ENCODE measurements at places on chromosomes 3 and 15.

DNA sequence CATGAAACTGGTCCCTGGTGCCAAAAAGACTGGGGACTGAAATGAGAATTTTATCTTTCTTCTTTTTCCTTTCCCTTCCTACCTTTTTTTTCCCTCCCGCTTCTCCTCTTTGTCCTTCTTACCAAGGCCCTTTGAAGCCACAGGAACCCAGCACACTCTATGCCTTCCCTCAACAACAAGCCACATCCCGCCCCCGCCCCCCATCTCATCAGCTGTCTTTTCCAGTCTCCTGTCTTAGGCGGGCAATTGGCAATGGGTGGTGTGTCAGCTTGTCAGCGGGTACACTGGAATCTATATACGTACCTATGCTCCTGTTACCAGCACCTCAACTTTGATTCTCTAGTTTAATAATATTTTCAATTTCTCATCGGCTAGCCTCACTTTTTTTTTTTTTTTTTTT lies 56.3 kb upstream of the CHD2 start:
- no peak for DNase-seq

- DNase-seq, result no peak
These were observed 56.3 kb downstream of the TJP1 start for GRCh38 chr15:29765898-29766527.

GRCh38 chr3:107367353-107367752 lies 9.9 kb upstream of the CCDC54 start:
- DNase-seq, result no peak

DNA sequence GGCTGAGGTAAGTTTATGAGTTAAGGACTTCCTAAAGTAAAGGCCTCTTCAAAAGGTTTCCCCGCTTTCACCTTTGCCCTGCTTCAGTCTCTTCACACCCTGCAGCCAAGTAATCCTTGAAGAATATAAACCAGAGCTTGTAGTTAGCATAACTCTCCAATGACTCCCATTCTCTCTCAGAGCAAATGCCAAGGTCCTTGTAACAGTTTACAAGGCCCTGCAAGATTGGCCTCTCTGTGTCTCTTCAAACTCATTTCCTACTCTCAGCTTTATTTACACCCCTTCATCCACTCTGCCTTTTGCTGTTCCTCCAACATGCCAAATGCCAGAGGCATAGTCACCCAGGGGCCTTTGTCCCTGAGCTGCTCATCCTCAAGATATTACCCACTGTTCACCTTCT lies 60.5 kb upstream of the MME start:
- DNase-seq, result no peak

DNA sequence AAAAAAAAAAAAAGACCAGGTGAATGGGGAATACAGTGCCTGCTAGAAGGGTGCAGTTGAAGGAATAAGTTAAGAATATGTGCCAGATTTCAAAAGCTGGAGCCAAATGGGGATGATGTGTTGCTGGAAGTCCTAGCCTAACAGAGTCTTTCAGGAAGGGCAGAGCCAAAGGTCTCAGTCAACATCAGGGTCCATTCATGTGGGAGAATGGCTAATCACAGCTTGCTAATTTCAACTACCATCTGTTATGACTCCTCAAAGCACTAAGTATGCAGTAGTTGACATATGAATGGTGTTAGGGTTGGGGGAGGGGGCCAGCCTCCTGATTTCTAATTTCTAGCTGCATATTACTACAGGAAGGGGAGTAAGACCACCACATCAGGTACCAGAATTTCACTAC lies 4.4 kb downstream of the ZBTB38 start:
- DNase-seq, result no peak

GRCh38 chr3:152254041-152254440 lies 14.7 kb upstream of the MBNL1 start:
- no peak for DNase-seq

DNA sequence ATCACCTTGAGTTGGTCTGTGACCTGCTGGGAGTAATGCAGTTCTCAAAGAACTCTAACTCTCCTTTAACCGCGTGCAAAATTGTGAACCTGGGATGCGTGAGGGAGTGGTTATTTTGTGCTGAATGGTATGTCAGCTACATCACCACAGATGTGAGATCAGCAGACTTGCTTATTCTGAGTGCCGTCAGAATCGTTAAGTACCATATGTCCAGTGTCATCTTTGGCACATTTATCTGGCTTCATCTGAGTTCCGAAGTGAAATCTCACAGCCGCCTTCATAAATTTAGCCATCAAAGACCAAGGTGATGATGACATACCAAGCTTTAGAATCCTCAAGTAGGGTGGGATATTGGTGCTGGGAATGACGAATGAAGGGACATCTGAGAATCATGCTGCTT lies 347.2 kb upstream of the TPRG1 start:
- no peak for DNase-seq

GRCh38 chr15:92415639-92416297 lies 22.1 kb downstream of the ST8SIA2 start:
- no peak for DNase-seq

DNA sequence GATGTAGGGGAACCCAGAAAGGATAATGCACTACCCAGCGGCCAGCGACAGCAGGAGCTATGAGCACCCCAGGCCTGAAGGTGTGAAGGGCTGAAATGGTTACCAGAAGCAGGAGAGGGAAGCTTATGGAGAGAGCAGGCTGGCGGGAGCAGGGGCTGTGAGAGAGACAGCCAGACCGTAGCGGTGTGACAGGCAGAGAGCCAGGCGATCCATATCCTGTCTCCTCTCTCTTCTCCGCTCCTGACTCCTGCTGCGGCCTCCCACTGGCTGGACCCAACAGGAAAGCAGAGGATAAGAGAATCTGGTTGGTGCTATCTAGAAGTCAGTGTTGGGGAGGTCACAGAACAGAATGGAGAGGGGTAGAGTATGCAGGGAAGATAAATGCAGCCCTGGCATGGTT lies 49.9 kb downstream of the BTD start:
- DNase-seq, result no peak

- DNase-seq, result no peak
These were observed 619.9 kb upstream of the SUCLG2 start for GRCh38 chr3:68274286-68274685.

GRCh38 chr3:122325769-122326168 lies 721 bp downstream of the CSTA start:
- no peak for DNase-seq

DNA sequence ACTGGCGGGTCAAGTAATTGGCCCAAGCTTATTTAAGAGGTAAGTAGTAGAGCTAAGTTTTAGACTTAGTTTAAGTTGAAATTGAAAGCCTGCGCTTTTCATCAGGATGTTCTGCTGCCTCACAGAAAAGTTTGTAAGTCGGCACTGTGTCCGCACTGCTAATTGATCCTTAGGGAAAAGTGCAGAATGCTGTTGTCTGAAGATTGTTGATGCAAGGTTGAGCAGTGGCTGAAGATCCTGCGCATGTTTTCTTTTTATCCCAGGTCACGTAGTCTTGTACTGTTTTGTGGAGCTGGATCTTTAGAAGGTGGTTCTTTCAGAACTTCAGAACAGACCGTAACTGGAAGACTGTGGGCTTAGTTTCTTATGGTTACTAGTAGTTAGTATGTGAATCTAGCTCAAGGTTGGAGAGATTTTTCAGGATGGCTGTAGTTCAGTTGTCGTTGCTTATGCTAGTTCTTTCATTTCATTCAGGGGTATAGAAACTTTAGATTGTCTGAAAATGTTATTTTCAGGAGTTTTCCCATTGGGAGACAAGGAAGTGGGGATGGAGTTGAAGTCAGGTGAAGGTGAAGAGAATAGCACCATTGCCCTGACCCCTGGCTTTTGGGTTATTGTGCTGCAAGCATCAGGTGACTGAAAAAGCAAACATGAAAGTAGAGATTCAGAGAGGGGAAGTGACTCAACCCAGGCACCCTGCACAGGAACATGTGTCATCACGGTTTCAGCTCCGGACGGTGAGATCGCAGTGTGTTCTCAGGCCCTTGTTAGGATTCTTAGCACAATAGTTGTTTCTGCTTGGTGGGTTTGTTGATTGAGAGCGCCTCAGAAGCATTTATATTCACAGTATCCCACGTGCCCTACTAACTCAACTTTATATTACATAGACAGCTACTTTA lies 32.8 kb downstream of the AKAP13 start:
- DNase-seq, result no peak

- DNase-seq, result no peak
These were observed 216.4 kb downstream of the TLE3 start for GRCh38 chr15:69881302-69881670.

DNA sequence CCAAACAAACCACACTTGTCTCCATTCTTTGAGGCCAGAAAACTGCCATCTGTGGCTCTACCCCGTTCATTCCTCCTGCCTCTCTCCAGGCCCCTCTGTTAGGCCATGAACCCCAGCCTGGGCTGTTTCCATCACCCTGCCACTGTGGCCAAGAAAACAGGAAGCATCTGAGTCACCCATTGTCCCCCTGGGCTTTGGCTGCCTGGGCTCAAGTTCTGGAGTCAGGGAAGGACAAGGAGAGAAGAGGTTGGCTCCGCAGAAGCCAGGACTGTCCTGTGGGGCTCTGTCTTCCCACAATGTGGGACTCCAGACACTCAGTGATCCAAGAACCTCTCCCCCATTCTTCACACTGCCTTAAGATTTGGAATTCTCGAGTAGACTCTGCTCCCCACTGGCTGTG lies 14.8 kb upstream of the LCTL start:
- DNase-seq, result no peak
